ENCODE measurements at places on chromosomes 2 and 18. TPM values are rescaled to one million over a fixed set of nuclear protein-coding genes. Genes with fewer than 3 reads are reported as not detected.

- peak; percentile 2 for DNase-seq
These were observed 28.9 kb downstream of the OSBPL1A start for GRCh38 chr18:24368749-24369148.

The CCT7 gene
- polyA plus RNA-seq, result 213 TPM

GRCh38 chr2:191910518-191910917 is 63.6 kb upstream of the CAVIN2 start:
- peak; percentile 75 for DNase-seq

GRCh38 chr2:227597036-227597435 is 1.7 kb upstream of the SCYGR2 start:
- no peak for DNase-seq

The CAPN13 gene
- not detected for polyA plus RNA-seq

- DNase-seq, result peak; percentile 58
These were observed 211.7 kb upstream of the REV1 start for GRCh38 chr2:99701503-99701902.

The CCDC68 gene
- polyA plus RNA-seq, result 0.18 TPM

The NYAP2 gene
- not detected for polyA plus RNA-seq

DNA sequence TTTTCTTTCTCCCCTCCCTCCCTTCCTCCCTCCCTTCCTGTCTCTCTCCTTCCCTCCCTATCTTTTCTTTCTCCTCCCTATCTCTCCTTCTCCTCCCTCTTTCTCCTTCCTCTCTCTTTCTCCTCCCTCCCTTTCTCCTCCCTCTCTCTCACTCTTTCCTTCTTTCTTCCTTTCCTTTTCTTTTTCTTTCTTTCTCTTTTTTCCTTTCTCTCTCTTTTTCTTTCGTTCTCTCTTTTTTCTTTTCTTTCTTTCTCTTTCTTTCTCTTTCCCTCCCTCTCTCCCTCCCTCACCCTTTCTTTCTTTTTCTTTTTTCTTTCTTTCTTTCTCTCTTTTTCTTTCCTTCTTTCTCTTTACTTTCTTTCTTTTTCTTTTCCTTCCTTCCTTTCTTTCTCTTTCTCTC is 169.7 kb upstream of the LINC00305 start:
- DNase-seq, result no peak

The C2orf66 gene
- 0.25 TPM for polyA plus RNA-seq

The SERPINB11 gene
- not detected for polyA plus RNA-seq

GRCh38 chr18:41917181-41917580 is 37.9 kb upstream of the PIK3C3 start:
- peak; percentile 27 for DNase-seq

DNA sequence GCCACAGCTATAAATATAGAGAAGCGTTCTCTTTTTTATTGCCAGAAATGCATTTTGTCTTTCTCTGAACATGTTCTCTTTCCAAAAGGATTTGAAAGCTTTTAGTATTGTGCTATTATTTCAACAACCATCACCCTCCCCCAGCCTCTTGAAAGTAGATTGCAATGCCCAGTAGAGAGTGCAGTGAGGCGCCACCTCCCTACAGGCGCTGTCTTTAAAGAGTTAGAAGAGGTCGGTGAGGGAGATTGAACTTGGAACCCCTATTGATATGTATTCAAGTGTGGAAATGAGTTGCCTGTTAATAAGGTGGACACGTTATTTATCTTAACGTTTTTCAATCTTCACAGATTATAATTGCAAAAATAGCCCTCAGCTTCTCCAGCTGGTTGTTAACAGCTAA is 360.3 kb downstream of the LRP1B start:
- no peak for DNase-seq

DNA sequence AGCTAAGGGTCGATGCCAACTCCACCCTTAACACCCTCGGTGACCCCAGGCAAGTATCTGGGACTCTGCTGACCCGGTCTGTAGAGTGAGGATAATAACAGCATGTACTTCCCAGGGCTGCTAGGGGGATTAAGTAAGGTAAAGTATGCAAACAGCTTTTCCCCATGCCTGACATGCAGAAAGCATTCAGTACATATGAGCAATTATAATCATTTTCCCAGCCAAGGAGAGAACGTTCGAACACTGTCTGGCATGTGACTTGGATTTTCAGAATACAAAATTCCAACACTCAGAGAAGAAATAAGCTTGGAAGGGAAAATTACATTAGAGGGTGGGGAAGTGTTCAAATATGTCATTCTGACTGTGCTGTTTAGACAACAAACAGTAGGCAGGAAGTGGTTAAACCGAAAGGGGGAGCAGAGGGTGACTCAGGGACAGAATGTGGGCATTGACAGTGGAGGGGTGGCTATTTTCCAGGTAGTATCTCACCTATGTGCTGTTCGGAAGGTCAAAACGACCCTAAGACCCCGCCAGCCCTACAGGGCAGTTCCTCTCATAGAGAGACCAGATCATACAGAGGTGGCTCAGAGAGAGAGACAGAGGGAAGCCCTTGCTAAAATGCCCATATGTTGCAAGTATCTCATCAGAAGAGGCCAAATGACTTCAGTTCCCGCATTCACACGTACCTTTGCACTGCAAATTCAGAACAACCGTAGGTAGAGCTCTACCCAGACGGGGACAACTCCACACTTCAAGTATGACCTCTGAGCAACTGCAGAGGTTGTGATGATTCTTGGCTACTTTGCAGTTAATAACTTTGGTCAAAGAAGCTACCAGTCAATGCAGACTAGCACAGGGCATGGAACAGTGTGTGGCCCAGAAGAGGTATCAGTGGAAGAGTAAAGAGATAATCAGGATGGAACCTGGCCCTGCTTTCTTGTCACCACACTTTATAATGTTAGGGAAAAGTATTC is 14.8 kb downstream of the ASPRV1 start:
- DNase-seq, result peak; percentile 63

The RAX gene
- polyA plus RNA-seq, result not detected

The OTX1 gene
- polyA plus RNA-seq, result not detected

GRCh38 chr18:22827216-22827615 is 105.9 kb upstream of the RBBP8 start:
- peak; percentile 37 for DNase-seq
